CD4-positive, alpha-beta T cell (primary cell): ENCODE measurements at places on chromosomes 3 and 15.
A peak's percentile ranks its signal among the peaks of the same experiment; 100 is the strongest.

DNA sequence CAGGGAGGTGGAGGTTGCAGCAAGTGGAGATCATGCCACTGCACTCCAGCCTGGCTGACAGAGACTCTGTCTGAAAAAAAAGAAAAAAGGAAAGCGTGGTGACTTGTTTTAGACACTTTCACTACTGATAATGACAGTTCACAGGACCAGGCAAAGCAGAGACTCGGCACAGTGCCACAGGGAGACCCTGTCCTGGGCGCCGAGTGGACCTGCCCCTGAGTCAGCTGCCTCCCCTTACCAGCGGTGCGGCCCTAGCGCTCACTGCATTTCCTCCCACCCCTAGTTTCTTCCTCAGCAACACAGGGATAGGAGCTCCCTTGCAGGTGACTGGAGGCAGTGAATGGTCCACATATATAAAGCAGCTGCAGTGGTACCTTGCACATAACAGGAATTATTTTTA lies 38.7 kb upstream of the NSMCE3 start:
- no peak for DNase-seq

- no peak for DNase-seq
These were observed 26.4 kb downstream of the ADCY5 start for GRCh38 chr3:123422457-123422856.

GRCh38 chr3:70096376-70097066 lies 97.0 kb downstream of the SAMMSON start:
- DNase-seq, result no peak

GRCh38 chr15:92268900-92269299 lies 124.8 kb upstream of the ST8SIA2 start:
- no peak for DNase-seq

- DNase-seq, result no peak
These were observed 40.2 kb downstream of the ATP2B2 start for GRCh38 chr3:10465161-10465560.

DNA sequence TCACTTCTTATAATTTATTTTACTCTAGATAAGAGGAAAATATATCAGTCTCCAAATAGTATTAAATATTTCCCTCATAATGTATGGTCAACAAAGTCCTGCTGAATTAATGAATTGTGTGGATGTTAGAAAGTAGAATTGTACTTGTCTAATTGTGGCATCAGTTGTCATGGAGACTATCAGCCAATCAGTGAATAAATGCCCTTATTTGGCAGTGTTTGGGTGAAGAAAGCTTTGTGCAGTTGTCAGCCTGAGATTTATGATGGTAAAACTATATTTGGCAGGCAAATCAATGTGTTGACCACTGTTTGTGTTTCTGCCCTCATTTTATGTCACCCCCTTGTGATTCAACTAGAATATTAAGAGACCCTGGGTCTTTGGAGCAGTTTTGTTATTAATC lies 293.6 kb upstream of the MDFIC2 start:
- no peak for DNase-seq

DNA sequence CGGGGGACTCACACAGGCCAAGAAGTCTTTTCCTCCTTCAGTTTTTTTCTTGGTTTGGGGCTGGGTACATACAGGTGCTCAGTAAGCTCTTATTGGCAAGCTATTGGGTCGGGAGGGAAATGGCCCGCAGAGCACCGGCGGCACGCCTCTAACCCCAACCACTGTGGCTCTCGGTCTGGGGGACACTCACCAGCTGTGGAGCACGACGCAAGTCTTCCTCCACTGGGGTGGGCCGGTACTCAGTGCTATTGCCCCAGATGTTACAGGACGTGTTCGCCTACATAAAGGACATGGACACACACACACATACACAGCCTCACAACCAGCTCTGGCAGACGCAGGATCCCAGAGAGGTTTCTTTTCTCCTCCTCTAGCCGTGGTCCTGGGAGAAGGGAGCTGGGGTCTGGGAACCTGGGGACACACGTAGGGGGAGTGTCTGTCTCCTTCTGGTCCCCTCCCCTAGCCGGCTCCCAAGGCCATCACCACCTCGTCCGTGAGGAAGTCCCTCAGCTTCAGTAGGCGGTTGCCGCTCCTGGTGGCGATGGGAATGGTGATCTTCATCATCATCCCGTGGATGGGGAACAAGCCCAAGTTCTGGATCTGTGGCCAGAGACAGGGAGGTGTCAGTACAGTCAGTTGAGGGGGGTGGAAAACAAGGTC lies 33.4 kb downstream of the FEM1B start:
- no peak for DNase-seq

- DNase-seq, result no peak
These were observed 17.7 kb downstream of the RBP1 start for GRCh38 chr3:139521816-139522215.

GRCh38 chr15:70035719-70036077 lies 62.0 kb downstream of the TLE3 start:
- no peak for DNase-seq

DNA sequence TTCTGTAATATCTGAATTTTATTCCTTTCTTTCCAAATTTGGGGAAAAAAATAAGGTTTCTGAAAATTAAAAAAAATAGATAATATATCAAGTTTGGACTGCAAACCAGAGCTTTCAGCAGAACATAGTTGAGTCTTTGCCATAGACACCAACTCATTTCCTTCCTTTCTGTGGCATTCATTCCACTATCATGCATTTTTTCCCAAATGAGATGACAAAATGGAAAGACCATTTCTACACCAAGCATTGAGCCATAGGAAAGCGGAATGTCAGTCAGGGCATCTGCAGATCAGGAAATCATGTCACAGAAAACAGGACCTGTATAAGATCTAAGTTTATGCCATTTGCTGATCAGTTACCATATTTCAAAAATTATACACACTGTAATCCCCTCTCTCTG lies 333.3 kb upstream of the THBS1 start:
- DNase-seq, result no peak

- DNase-seq, result no peak
These were observed 17.9 kb upstream of the EPB42 start for GRCh38 chr15:43238671-43239131.

- DNase-seq, result no peak
These were observed 98.2 kb upstream of the TJP1 start for GRCh38 chr15:29920515-29920914.

DNA sequence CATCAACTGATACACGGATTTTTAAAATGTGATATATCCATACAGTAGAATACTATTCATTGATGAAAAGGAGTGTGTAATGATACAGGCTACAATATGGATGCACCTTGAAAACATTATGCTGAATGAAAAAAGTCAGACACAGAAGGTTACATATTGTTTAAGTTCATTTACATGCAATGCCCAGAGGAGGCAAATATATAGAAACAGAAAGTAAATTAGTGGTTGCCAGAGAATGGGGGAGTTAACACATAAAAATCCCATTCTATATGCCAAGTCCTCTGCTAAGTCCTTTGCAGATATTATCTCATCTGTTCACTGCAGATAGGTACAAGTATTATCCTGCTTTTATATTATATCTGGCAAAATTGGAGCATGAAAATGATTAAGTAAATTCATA lies 22.1 kb upstream of the CDIN1 start:
- no peak for DNase-seq

- DNase-seq, result no peak
These were observed 106.5 kb downstream of the TPRA1 start for GRCh38 chr3:127483902-127484591.

- DNase-seq, result no peak
These were observed 181.4 kb upstream of the GRM7 start for GRCh38 chr3:6679510-6679909.

DNA sequence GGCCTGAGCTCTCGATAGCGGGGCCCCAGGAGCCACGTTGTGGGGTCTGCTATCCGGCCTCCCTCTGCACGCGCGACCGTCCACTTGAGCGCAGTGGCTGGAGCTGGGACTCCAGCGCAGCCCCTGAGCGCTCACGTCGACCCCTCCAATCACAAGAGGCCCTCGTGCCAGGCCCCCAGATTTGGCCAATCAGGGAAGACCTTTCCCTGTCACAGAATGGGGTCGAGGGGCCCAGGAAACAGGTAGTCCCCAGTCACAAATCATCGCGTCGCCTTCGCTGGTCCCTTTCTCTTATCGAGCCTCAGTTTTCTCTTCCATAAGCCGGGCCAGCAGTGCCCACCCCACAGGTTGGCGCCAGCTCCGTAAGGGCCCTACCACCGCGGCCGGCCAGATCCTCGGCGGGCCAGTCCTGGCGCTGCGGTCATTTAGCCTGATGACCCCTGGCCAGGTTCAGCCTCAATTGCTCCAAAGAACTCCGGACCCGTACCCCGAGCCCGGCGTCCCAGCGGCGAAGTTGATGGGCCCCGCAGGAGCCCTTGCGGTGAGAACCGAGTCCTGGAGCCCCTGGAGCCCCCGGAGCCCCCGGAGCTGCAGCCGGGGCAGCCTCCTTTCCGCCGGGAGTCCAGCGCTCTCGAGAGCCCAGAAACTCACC lies 435 bp downstream of the ALDH1L1 start:
- DNase-seq, result no peak

- DNase-seq, result no peak
These were observed 331.5 kb upstream of the MCTP2 start for GRCh38 chr15:93899817-93900216.

GRCh38 chr15:56199038-56199437 lies 44.6 kb downstream of the RFX7 start:
- DNase-seq, result no peak

GRCh38 chr3:110767838-110768237 lies 303.8 kb upstream of the NECTIN3 start:
- no peak for DNase-seq

DNA sequence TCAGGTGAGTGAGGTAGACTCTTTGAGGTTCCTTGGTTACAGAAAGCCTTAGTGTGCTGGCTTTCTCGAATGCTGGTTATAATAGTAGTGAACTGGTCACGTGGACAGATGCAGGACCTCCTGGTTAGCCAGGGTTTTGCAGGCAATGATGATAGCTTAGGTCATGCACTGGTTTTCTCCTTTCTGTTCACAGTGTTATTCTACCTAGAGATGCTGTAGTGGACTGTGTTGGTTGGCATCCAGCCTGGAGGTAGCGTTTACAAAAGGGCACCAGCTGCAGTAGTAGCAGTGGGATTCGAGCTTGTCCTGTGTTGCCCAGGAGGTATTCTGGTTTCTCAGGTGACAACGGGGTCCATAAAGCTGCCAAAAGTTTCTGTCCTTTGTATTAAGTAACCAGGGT lies 27.0 kb downstream of the PCCB start:
- DNase-seq, result no peak

DNA sequence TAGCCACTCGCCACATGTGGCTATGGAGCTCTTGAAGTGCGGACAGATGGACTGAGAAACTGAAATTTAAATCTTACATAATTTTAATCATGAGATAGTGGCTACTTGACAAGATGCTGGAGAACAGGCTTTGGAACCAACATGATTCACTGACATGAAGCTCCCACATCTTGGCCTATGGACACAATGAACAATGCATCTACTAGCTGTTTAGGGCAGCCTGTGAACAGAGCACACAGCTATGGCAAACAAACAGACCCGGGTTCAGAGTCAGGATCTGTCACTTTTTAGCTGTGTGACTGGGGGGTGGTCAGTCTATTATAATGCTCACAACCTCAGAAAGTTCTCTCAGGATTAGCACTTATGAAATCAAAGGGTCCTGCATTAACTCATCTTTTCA lies 616.6 kb downstream of the MAGI1 start:
- no peak for DNase-seq

- no peak for DNase-seq
These were observed 98.8 kb downstream of the MME start for GRCh38 chr3:155178810-155179436.

- no peak for DNase-seq
These were observed 351.3 kb downstream of the FOXP1 start for GRCh38 chr3:71232175-71232679.

DNA sequence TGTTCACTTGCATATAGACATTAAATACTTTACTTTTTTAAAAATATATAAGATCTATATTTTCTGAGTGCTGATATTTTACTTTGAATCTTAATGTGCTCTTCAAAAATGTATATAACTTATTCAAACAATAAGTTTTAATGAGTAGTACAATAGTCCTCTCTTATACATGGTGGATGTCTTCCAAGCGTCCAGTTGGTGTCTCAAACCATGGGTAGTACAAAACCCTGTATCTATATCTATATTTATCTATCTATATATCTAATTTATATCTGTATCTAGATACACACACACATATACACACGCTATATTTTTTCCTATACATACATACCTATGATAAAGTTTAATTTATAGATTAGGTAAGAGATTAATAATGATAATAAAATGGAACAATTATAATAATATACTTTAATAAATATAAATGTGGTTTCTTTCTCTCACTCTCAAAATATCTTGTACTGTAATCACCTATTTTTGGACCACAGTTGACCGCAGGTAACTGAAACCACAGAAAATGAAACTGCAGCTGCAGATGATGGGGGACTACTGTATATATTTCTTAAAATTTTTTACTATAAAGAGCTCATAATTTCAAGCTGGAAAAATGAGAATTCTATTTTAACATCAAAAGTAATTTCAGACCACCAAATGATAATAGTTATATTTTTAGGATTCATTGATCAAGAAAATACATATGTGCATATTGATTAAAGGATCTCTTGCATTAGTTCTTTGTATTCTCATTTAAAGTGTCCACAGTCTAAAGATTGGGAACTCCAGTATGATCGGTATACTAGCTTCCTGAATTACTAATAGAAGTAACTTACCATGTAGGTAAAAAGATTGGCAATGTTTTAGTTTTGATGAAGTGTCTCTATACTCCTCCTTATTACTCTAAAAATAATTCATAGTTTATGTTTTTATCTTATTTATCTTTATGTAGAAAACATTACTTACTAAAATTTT lies 215.1 kb upstream of the MLF1 start:
- no peak for DNase-seq

GRCh38 chr3:42529468-42529867 lies 27.0 kb downstream of the VIPR1 start:
- DNase-seq, result no peak

DNA sequence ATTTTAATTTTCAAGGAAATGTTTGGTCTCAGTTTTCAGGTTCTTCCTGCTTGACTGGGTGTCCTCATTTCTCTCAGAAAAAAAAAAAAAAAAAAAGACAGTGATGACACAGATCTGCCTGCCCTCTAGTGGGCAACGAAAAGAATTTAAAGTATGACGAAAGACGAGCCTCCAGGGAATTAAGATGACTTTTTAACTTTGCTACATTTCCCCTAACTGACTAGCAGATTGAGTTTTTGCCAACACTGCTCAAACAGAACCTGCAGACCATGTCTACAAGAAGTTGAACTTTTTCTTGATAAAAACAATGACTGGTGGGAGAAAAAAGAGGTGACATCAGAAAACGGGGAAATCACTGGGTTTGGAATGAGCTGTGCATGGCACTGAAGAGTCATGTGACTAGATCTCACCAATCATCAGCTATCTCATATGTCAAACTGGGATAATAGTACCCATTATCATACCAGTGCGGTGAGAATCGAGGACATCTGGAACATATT lies 40.8 kb downstream of the EOMES start:
- peak; percentile 70 for DNase-seq

- DNase-seq, result no peak
These were observed 100.3 kb upstream of the LIPC start for GRCh38 chr15:58331560-58331912.
